Skin of body (tissue), 3 donors: ENCODE measurements at places on chromosomes 3 and 15. TPM values are rescaled to one million over a fixed set of nuclear protein-coding genes. Genes with fewer than 3 reads are reported as not detected.

DNA sequence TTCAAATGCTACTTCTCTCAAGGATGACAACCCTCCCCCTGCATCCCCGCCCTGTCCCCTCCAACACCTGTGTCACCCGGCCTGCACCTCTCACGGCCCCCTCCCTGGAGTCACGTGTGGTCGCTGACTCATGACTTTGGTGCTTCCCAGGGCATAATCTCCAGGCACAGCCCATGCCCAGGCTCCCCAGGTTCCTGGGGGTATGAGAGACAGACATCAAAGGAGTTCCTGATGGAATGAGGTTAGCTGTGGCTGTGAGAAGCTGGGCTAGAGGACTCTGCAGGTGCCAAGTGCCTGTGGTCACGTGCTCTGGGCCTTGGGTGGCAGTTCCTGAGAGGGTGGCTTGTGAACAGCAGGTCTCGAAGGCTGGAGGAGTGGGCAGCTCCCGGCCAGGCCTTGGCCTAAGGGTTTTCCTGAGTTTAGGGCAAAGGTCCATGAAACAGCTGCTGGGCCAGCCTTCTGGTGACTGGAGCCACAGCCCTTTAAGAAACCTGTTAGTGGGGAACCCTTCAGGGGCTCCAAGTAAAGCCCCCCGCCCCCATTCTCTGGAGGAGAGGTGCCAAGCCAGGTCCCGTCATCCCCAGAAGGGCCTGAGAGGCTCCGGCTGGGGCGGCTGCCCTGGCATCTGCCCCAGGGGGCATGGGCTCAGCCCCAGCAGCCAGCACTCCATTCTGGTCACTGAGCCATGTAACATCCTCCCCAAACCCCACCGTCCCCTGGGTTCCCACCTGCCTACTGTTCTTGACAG lies 230.0 kb downstream of the XXYLT1 start:
- DNase-seq = no peak

DNA sequence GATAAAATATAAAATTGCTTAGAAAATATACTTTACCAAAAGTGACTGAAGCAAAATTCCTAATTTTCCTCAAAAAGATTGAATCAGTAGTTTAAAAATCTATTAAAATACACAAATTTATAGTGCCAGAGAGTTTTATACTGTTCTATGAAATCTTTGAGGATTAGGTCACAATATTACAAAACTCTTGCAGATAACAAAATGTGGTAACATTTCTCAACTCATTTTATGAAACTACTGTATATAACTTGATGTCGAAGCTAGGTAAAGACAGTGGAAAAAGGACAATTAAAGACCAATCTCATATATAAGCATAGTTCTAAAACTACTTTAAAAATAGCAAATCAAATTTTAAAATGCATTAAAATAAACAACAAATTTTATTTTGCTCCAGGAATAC lies 15.9 kb downstream of the VEPH1 start:
- DNase-seq = no peak

CD200R1 gene
- total RNA-seq = 6.3 TPM

LTF gene
- total RNA-seq = 60.7 TPM

DNA sequence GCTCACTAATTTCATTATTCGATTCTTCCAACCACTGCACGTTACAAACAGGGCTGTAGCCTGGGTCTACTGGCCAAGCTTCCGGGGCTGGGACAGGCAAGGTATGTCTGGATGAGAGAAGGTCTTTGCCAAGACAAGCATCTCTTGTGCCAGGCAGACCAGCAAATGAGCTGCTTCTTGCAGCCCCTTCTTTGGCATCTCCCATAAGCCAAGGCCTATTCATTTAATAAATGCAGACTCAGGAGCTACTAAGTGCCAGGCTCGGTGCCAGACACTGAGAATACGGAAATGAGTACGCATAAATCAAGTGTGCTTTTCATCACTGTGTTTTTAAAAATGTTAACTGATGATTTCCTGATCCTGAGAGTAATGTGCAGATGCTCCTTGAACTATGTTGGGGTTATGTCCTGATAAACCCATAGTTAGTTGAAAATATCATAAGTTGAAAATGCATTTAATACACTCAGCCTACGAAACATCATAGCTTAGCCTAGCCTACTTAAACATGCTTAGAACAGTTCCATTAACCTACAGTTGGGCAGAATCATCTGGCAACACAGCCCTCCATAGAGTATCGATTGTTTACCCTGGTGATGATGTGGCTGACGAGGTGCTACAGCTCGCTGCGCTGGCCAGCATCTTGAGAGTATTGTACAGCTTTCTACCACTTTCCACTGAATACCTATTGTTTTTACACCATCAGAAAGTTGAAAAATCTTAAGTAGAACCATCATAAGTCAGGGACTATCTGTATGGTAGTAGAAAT lies 135.0 kb upstream of the CTDSPL start:
- no peak for DNase-seq

DNA sequence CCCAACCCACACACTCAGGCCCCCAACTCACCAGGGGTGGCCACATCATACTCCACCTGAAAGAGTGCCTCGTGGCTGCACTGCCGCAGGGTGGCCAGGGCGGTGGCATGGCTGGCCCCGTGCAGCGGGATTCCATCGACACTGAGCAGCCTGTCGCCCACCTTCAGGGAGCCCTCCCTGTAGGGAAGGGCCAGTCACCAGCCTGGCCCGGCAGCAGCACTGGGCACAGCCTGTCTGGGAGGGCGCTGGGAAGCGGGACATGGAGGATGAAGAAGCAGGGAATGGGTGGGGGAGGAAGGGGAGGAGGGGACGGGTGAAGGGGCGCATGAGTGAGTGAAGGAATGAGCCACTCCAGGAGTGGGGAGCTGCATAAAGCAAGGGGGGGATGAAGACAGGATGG lies 18.5 kb downstream of the GRIP2 start:
- no peak for DNase-seq

OR5K3 gene
- total RNA-seq = not detected

- no peak for DNase-seq
These were observed 24.0 kb upstream of the MUC20 start for GRCh38 chr3:195696632-195697278.

PGBD4 gene
- total RNA-seq = 0.79 TPM

UBA7 gene
- 16.3 TPM for total RNA-seq

CP gene
- 1.1 TPM for total RNA-seq
